ENCODE measurements at places on chromosomes 6 and 20. TPM values are rescaled to one million over a fixed set of nuclear protein-coding genes. Genes with fewer than 3 reads are reported as not detected.

OPRL1 gene
- 5.4 TPM for total RNA-seq

DNA sequence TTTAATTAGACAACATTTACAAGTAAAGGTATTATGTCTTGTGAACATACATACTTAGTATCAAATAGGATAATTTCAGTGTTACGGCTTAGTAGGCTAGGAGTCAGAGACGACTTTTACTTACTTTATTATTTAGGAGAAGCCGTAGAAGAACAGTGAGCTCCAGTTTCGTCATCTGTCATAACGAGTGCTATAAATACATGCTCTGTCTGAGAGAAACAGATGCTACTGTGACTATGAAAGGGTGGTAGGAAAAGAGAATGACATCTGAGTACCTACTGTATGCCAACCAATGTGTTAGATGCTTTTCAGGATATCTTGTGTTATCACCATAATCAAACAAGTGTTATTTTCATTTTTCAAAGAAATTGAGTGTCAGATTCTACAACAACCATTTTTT lies 119.0 kb downstream of the EYA4 start:
- DNase-seq, result no peak

DNA sequence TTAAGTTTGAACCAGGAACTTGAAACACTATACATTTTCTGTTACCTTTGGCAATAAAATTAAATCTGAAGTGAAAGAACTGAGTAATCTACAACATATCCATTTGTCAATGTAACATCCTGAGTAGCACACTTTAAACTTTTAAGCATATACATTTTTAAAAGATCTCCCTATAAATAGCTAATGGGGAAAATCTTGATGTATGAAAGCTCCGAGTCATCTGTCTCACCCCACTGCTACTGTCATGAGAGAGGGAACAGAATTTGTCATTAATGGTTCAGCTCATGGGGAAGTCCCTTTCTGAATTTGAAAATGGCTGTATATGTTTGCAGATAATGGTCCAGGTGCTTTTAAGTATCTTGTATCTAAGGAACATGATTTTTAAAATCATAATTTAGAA lies 55.2 kb upstream of the NOX3 start:
- no peak for DNase-seq

UQCC2 gene
- 9.4 TPM for total RNA-seq

GRCh38 chr20:57959589-57959988 lies 249.8 kb upstream of the PMEPA1 start:
- DNase-seq, result no peak

DNA sequence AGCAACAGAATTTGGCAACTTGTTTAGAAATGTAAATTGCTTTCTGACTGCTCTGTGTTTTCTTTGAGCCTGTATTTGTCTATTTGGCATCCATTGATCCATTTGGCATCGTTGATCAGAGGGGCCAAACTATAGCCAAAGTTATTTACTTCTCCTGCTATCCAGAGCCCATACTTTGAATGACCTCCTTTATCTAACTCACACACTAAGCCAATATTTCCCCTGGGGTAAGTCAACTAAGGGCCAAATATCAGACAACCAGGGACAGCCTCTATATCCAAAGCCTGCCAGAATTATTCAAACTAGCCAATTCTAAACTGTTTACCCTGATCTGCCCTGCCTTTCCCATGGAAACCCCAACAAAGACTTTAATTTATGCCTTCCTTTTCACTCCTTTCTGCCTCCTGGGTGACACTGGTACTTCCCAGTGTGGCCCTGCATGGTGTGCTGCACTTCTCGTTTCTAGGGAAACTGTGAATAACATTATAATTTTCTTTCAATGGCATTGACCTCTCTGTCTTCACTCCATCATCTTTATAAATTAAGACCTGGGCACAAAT lies 19.8 kb upstream of the ZNF184 start:
- DNase-seq, result no peak

DNA sequence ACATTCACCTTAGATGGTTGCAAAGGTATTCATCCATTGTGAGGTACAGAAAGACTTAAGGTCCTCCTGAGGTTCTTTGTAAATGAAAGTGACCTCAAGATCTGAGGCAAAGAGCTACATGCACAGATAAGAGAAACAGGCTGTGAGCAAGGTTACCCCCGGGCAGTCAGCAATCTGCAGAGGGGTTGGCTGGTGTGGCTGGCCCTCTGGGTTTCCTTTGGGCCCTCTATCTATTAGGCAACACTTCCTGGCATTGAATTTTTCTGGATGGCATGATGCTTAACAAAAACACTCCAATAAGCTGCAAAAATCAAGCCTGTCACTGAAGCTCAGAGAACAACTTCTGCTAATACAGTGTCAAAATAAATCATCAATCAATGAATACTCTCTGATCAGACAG lies 48.9 kb upstream of the RALGAPA2 start:
- DNase-seq, result peak; percentile 78

GRCh38 chr6:14059791-14060436 lies 57.7 kb upstream of the CD83 start:
- peak; percentile 26 for DNase-seq

DNA sequence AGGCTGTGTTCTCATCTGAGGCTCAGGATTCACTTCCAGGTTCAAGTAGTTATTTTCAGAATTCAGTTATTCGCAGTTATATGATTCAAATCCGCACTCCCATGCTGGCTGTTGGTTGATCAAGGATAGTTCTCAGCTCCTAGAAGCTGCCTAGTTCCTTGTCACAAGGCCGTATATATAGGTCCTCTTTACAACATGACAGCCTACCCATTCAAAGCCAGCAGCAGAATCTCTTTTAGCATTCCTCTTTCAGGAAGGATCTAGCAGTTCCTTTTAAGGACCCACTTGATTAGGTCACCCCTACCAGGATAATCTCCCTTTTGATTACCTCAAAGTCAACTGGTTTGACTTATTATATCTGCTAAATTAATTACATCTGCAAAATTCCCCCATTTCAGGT lies 23.8 kb upstream of the LAMP5 start:
- no peak for DNase-seq

- DNase-seq, result no peak
These were observed 127.6 kb downstream of the MAP3K7 start for GRCh38 chr6:90459225-90459758.
